T-helper 1 cell (primary cell): ENCODE measurements at places on chromosomes 12 and 14.

DNA sequence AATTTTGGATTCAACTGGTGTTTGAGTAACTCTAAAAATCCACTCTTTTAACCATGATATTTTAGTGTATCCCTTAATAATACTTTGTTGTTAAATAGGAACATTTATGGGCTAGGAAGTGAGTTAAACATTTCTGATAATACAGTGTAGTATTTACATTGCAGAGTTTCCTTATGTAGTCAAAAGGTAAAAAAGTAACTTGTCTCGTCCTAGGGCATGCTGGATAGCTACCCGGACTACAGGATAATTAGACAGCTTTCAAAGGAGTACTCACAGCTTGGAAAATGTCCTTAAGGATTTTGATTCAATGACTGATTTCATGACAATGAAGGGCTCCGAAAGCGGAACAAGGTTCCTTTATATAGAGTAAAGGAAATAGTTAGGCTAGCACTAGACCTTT lies 14.5 kb upstream of the KITLG start:
- DNase-seq = no peak

DNA sequence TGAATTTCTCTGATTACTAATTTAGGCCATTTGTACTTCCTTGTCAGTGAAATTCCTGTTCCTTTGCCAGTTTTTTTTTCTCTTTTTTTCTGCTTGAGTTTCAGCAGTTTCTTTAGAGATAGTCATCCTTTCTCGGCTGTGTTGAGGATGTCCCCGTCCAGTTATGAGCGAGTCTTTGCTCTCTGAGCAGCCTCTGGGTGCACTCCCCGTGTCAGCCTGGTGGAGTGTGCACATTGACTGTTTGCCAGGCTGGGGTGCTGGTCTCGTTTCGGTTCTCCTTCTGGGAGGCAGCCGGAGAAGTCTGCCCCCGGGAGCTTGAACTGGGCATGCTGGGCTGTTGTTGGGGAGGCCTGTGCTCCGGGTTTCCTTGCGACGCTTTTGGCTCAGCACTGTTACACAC lies 3.0 kb downstream of the PACS2 start:
- no peak for DNase-seq

GRCh38 chr12:84757978-84758377 lies 154.6 kb downstream of the SLC6A15 start:
- no peak for DNase-seq

- DNase-seq = no peak
Measured at GRCh38 chr12:102437511-102437910, 42.9 kb downstream of the IGF1 start.

DNA sequence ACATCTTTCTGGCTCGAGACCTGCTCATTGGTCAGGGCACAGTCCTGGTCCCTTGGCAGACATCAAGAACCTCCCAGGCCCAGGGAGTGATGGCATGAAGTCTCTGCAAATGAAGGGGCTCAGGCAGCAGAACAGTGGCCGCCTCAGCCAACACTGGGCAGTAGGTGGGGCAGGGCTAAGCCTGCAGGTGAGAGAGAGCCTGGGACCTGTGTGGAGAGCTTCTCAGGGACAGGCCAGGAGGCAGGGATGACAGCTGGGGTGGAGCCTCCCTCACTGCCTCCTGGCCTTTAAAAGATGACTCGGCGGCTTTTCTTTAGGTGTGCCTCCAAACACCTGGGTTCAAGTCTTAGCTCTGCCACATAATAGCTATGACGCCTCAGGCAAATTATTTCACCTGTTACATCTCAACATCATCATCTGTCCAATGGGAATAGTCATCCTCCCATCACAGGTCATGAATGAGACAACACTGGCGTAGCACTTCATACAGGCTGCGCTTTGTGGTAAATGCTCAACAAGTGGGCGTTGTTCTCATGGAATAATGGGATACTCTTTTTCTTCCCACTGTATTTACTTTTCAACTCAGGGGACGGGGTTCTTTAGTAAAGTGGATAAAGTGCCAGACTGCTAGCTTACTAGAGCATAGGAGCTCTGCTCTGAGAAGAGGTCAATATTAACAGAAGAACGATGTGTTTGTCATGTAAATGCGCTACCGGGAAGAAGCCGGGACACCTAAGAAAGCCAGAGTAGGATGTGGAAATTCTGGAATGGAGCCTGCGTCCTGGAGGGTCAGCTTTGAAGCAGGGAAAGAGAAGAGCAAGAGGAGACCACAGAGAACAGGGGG lies 277.4 kb downstream of the FOXN3 start:
- DNase-seq = no peak

GRCh38 chr12:121576851-121577391 lies 3.9 kb downstream of the KDM2B start:
- no peak for DNase-seq

GRCh38 chr14:90355540-90356518 lies 24.1 kb upstream of the NRDE2 start:
- no peak for DNase-seq

DNA sequence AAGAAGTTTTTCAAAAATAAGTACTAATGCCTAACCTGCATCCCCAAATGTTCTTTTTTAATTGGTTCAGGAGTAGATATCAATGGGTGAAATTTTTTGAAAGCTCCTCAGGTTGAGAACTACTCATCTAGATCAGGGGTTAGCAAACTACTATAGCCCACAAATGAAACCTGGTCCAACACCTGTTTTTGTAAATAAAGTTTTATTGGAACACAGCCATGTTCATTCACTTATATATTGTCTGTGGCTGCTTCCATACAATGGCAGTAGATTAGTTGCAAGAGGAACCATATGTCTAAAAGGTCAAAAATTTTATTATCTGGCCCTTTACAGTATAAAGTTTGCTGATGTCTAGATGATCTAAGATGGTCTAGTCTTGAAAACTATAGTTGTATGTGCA lies 13.8 kb downstream of the PUS7L start:
- no peak for DNase-seq

GRCh38 chr12:6235499-6235898 lies 35.3 kb downstream of the CD9 start:
- no peak for DNase-seq

DNA sequence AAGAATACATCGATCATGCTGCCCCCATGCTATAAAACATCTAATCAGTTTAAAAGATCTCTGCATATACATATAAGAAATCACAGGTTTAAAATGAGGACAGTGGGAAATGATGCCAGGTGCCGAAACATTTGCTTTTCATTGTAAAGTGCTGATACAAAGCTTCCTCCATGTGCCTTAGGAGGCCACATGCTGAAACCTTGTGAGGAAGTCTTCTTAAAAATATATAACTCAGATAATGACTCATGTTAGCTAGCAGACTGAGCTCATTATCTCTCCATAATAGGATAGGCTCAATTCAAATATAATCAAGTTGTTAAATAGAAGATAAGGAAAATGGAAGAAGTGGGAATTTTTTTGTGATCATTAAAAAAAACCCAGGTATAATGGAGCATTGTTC lies 65.9 kb downstream of the RFX4 start:
- no peak for DNase-seq

GRCh38 chr14:50542941-50543418 lies 10.6 kb upstream of the MAP4K5 start:
- peak; percentile 49 for DNase-seq

DNA sequence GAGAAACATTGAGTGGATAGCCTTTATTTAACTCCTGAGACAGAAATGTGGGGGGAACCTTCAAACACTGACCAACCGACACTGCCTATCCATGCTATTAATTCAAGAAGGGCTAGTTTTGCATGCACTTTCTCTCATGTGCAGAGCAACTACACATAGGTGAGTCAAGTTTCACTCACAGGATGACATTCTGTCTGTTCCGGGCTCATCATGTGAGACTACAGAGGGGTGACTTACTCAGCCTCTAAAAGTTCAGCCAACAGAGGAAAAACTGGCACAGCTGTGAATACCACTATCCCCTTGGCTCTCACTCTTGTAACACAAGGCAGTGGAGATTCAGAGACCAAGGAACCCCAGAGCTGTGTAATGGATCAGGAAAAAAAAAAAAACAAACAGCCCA lies 13.3 kb downstream of the BEST3 start:
- no peak for DNase-seq

GRCh38 chr14:68235011-68235410 lies 415.4 kb downstream of the RAD51B start:
- no peak for DNase-seq

- no peak for DNase-seq
Measured at GRCh38 chr14:98962118-98962517, 309.9 kb downstream of the BCL11B start.

GRCh38 chr12:97556302-97556779 lies 93.7 kb downstream of the RMST start:
- DNase-seq = no peak

DNA sequence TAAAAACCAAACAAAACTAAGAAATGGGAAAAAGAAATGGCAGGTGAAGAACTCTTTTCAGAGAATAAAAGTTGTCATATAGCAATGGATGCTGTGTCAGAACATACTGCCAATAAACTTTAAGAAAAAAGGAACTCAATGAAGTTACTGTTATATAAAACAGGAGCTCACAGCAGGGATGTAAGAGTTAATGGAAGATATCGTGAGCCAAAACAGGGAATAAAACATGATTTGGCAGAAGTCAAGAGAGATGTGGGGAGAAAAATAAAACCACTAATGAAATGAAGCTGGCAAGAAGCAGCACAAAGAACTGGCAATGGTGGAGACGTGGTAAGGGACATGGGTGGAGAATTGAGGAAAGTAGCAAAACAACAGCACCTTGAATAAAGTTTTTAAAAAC lies 61.0 kb downstream of the TAOK3 start:
- no peak for DNase-seq

DNA sequence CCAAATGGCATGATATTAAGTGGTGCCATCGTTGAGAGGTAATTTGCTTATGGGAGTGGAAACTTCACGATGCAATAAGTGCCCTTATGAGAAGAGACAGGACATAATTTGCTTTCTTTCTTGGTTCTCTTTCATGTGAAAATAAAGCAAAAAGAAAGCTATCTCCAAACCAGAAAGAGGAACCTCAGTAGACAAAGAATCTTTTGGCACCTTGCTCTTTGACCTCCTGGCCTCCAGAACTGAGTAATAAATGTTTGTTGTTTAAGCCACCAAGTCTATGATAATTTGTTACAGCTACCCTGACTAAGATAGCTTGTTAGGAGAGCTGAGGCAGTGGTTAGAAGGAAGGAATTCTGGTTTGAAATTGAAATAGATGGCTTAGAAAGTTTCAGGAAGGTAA lies 39.6 kb downstream of the CCER1 start:
- DNase-seq = no peak

- no peak for DNase-seq
Measured at GRCh38 chr12:26810330-26810729, 22.7 kb downstream of the ITPR2 start.

- no peak for DNase-seq
Measured at GRCh38 chr12:26741584-26742227, 91.3 kb downstream of the ITPR2 start.

DNA sequence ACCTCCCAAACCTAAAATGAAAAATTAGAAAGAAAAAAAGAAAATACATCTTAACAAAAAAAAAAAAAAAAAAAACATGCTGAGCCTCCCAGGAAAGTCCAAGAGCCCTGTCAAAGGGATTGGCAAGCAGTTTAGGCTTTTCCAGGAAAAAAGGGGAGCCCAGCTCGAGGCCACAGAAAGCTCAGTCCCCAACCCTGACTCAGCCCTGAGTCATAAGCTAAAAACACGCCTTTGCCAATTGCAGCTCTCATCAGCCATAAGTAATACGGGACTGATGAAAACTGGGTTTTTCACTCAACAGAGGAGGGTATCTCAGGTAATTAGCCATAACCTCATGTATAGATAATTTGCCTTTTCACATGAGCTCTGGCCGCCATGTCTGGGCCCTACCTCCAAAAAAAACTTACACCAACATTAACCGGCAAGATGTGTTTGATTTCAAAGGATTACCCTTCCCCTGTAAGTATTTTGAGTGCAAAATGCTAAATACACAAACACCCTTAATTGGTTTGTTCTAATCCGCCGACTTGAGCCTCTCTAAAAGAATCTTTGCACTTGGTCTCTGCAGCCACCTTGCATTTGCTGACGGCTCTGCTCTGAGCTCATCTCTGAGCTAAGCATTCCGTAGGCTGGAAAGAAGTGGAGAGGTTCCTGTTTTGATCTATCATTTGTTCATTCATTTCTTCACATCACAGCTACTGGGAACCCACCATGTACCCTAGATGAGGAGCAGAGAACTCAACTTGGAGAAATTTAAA lies 319.2 kb downstream of the BCL11B start:
- DNase-seq = no peak

DNA sequence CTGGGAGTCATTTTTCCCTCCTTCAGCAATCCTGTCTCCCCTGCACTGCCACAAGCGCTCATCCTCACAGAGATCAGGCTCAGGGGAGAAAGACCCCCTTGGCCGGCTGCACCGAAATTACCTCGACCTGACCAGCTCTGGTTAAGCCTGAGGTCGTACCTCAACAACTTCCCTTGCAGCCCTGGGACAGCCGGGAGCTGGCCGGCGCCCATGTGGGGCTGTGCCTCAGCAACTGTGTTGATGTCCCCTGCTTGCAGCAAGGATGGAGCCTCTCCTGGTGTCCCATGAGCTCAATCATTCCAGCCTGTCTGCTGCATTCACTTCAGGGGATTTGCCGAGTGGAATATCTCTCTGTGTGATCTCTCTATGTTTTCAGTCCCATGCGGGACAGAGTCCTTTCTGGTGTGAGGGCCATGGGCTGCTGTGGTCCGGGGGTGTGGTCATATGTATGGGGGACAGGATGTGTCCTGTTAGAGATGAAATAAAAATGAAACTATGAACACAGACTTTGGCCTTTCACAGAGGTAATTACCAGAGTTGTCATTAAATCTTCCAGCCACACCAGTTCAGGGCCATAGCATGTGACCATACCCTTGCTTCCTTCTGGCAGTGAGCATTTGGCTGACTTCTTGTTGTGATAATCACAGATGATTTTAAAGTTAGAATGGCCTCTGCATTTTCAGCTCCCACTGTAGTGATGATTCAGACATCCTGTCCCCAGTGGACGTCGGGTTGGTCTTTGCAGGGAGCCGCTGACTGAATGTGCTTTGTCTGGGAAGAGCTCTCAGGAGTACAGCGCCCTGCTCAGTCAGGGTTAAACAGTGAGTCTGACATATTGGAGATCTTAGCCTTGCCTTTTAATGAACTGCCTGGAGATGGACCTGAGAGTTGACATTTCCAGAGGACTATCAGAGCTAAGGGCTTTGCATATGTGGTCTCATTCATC lies 405.9 kb downstream of the AACS start:
- DNase-seq = no peak

- no peak for DNase-seq
Measured at GRCh38 chr14:85125291-85125670, 404.7 kb upstream of the FLRT2 start.

DNA sequence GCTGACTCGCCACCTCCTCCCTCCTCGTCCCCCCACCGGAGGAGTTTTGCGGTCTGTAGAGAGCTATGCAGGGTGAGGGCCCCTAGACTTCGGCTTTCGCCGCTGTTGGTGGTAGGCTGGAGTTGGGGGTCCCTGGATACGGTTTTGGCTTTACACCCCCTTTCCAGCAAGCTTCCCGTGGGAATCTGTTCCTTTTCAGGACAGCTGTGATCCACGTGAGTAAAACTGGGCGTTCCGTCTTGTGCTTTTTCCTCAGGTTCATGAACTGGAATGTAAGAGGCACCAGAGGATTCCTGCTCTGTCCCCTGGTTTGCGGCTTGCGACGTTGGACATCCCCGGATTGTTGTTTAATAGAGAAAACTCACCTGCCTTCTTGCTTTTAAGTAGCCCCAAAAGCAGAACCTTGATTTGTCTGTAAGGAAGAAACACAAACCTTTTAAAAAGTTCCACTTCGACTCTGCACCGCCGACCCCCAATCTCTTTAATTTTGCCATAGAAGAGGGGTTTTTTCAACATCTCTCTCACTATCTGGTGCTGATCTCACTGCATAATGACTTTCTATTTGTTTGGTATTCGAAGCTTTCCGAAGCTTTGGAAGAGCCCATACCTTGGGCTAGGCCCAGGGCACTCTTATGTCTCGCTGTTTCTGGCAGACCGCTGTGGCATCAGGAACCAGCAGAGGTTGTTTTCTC lies 490 bp downstream of the PRORP start:
- no peak for DNase-seq
